ENCODE measurements at places on chromosomes 6 and 20.

GRCh38 chr6:137765059-137765458 lies 102.0 kb upstream of the TNFAIP3 start:
- no peak for DNase-seq

DNA sequence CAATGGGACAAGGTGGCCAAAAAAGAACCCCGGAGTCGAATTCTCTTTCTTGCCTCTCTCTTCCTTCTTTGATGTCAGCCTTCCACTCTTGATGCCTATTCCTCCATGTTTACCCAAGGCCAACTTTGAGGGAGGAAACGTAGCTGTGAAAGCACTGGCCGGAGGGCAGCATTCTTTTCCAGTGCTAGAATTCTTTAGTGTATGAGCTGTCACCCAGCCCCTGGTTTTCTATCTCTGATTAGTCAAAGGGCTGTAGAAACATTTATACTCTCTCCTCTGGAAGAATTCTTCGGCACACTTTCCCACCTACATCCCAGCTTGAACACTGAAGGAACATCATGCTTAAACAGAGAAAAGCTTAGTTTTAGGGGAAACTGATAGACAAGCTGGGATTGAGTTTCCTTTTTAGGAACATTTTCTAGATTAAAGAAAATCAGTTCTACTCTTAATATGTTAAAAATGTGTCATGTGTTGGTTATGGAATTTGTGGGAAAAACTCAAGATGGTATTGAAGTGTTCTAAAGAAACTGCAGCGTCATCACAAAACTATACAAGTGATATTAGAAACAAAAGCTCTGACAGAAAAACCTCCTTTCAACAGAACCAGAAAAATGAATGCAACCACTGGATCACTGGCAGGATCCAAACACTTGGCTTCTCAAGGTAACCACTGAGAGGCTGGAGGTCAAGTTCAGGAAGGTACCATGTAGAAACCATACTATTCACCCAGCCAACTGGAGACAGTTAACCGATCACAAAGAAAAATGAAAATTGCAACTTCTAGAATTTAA lies 20.7 kb upstream of the UTRN start:
- DNase-seq, result no peak

GRCh38 chr6:73519926-73520687 lies 725 bp downstream of the EEF1A1 start:
- DNase-seq, result no peak

DNA sequence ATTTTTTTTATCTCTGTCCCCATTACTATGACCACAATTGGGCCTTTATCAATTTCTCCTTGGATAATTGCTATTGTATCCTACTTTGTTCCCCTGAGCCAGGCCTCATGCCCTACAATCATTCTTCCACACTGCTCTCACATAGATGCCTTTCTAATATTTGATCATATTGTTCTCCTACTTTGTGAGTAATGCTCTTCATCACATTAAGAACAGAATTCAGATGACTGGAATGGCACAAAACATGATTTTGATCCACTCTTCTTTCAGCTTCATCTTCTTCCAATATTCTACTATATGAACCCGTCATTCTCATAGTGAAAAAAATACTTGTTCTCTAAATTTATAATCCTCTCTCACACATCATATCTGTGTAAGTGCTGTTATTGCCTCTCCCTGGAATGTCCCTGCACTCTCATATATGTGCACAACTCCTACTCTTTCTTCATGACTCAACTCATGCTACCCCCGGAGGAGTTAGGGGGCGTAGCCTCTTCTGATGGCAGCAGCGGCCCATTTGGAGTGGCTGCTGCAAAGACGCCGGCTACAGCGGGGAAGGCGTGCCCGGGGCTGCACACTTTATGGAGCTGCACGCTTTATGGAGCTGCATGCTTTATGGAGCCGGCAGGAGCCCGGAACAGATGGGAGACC lies 25.3 kb upstream of the HACE1 start:
- no peak for DNase-seq

DNA sequence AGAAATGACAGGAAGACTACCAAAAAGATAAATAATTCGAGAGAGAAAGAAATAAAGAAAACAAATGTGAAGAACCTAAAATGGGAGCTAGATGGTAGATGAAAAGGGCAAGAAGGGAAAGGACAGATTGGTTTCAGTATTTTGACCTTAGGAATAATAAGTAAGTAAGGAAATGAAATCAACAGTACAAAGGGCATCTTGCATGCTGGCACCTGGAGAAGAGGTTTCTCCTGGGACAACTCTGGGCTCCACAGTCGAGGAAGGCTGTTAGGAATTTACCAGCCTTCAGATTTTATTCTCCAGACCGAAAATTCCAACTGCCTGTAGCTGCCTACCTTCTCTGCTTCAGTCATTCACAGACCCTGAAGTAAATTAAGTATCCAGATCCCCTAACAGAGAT lies 80.5 kb downstream of the SMLR1 start:
- no peak for DNase-seq

GRCh38 chr20:54345301-54345724 lies 130.1 kb upstream of the DOK5 start:
- no peak for DNase-seq
